Dermis microvascular lymphatic vessel endothelial cell (primary cell): ENCODE measurements at places on chromosomes 12 and 14.

GRCh38 chr12:45587012-45587411 lies 142.5 kb upstream of the ARID2 start:
- DNase-seq, result no peak

DNA sequence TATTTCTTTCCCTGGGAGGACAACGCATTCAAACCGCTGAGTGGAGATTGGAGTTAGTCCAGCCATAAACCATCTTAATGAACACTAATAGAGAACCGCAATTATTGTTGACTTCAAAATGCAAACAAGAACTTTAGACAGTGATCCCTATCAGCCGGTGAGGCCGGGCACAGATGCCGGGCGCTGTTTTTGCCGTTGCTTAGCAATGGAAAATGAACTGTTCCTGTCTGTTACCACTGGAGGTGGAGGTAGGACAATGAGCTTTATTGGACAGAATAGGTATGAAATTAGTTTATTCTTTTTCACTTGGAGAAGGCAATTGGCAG lies 216.8 kb downstream of the TTC8 start:
- DNase-seq, result peak; percentile 62

GRCh38 chr12:27257104-27257843 lies 13.2 kb downstream of the STK38L start:
- DNase-seq, result no peak

DNA sequence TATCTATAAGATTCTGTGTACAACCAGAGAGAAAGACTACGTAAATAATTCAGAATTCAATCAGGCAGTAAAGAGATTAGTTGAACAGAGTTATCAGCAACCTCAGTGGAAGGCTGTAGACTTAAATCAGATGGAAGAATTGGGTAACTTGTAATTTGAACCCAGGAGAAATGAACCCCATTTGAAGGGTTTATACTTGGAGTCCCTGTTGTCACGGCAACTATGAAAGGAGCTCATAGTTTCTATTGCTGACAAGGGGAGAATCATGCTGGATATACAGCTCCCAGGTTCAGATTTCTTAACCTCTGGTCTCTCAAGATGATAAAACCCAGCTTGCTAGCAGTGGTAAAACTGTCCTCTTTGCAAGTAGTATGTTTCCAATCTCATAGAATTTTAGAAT lies 54.4 kb upstream of the BMP4 start:
- DNase-seq, result no peak

GRCh38 chr14:61934385-61934784 lies 172.2 kb downstream of the SNAPC1 start:
- DNase-seq, result no peak

GRCh38 chr14:47857646-47858045 lies 182.2 kb upstream of the MDGA2 start:
- DNase-seq, result no peak

GRCh38 chr12:108009442-108010070 lies 119.5 kb upstream of the WSCD2 start:
- DNase-seq, result no peak

- DNase-seq, result no peak
Observed at GRCh38 chr12:117002051-117002817, 91.5 kb downstream of the FBXW8 start.

GRCh38 chr14:66038618-66039017 lies 447.6 kb upstream of the CCDC196 start:
- DNase-seq, result no peak

DNA sequence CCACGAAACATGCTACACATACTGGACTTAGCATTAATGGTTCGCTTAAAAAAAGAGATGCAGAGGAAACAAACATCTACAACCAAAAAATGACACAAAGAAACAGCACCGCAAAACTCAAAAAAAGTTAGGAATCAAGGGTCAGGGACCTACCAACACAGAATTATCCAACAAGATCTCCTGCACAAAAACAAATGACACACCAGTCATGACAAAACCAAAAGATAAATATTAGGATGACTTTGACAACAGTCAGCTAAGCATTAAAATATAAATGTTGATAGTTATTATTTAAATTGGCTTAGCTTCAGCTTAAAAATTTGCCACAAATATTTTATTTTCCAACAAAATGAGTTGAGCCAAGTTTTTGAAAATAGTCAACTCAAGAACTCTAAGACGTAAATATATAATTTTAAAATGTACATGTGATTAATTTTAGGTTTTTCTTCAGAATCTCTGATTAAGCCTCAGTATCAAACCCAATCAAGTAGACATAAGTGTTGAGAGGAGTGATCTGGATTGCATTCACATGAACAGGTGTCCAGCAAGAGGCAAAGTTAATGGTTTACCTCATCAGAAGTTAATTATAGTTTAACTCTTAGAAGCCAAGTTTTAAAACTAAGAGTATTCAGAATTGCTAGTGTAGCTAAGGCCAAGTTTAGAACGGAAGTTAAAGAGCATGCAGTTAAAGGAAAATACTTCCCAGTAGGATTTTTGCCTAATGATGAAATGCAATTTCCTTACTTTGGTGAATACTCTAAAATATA lies 79.9 kb downstream of the HEATR5A start:
- no peak for DNase-seq

GRCh38 chr14:88069677-88070076 lies 64.7 kb downstream of the GPR65 start:
- no peak for DNase-seq

DNA sequence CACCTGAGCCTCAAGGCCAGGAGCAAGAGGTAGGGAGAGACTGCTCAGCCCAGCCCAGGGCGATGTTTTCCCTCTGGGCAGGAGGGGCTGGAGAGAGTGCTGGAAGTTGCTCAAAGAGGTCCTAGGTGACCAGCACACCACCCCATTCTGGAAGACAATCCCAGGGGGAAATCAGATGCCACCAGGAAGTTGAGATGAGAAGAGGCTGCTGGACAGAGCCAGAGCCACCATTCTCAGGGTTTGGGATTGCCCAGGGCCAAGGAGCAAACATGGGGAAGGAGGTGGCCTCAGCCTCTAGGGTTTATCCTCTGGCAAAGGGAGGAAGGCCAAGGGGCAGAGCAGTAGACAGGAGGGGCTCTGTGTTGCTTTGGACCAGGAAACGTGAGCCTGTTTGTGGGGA lies 11.6 kb downstream of the CCDC85C start:
- no peak for DNase-seq
